Activated CD8-positive, alpha-beta memory T cell treated with anti-CD3 and anti-CD28 coated beads for 1 hour (primary cell): ENCODE measurements at places on chromosomes 1 and 21.

GRCh38 chr1:233242827-233243483, 52.6 kb downstream of the PCNX2 start:
- DNase-seq, result no peak

GRCh38 chr1:200473698-200474371, 64.0 kb upstream of the ZNF281 start:
- no peak for DNase-seq

- DNase-seq, result no peak
Observed at GRCh38 chr1:52963101-52963500, 36.0 kb downstream of the SCP2 start.

DNA sequence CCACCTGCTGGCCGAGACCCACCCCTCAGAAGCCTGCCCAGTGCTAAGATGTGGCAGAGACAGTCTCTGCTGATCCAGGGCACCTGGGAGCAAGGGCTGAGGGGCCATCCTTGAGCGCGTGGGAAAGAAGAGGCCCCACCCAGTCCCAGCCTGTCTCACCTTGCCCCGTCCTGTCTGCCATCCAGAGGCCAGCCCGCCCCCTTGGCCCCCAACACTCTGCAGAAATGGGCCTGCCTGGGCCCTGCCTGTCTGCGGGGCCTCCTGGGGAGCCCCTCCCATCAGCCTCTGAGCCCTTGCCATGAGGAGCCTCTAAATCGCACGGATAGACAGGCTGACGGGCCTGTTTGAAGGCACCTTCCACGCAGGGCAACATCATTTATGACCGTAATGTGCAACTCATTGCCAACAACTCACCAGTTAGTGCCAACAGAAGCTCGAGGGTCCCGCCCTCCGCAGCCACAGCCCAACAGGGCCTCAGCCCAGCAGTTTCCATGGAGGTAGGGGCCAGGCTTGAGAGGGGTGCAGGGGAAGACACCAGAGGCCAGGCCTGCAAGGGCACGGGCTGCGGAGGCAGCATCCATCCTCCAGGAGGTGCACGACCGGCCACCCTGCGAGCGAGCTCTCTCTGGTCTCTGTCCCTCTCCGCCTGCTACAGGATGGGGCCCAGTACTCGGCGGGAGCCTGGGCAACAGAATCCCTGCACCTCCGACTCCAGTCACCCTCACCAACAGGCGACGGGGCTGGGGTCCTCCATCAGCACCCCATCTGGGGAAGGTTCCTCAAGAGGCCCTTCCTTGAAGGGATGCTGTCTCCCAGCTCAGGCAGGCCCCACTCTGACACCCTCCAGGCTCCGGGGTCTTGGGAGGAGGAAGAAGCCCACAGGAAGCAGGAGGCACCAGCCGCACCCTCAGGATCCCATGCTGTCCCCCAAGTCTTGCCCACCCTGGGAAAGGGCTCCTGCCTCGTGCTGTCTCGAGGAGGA, 78.0 kb downstream of the MEGF6 start:
- no peak for DNase-seq

- DNase-seq, result no peak
Observed at GRCh38 chr1:175376194-175376593, 183.6 kb upstream of the KIAA0040 start.

DNA sequence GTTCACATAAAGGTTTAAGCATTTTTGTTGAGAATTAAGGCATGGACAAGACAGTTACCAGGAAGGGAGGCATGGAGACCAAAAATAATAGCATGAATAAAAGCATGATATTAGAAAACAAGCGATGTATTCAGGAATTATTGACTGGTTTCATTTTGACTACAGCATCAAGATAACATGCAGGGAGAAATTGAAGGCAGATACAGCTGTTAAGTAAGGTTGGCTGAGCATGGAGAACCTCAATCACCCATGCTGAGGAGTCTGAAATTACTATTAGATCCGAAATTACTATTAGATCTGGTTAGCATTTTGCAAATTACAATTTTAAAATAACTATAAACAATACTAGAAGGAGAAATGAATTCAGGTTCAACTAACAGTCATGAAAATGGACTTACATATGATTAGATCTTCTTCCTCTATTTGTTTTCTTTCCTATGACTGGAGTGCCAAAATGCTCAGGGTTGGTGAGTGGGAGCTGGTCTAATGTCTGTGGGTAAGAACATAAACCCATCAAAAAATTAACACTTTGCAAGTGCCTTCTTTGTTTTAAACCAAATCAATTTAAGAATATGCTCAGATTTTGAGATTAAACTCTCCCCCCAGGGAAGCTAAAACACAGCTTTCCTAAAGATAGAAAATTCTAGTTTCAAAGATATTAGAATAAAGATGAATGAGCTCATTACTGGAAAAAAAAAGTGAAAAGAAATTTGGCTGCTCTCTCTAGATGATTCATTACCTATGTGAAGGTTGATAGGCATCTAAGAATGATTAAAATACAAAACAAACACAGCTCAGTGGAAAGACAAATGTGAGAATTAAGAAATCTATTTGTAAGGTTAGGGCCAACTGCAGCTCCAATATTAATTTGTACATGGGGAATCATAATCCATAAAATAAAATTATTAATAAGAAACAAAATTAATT, 81.7 kb downstream of the ARID4B start:
- no peak for DNase-seq

DNA sequence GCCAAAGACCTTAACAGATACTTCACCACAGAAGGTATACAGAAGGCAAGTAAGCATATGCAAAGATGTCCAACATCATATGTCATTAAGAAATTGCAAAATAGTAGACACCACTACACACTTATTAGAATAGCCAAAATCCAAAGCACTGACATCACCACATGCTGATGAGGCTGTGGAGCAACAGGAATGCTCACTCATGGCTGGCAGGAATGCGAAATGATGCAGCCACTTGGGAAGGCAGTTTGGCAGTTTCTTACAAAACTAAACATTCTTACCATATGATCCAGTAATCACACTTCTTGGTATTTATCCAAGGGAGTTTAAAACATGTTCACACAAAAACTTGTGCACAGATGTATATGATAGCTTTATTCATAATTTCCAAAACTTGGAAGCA, 261.2 kb upstream of the AJAP1 start:
- DNase-seq, result no peak

GRCh38 chr21:38811257-38811656, 5.5 kb downstream of the ETS2 start:
- no peak for DNase-seq

GRCh38 chr1:54940042-54940441, 40.4 kb upstream of the TMEM61 start:
- DNase-seq, result no peak

DNA sequence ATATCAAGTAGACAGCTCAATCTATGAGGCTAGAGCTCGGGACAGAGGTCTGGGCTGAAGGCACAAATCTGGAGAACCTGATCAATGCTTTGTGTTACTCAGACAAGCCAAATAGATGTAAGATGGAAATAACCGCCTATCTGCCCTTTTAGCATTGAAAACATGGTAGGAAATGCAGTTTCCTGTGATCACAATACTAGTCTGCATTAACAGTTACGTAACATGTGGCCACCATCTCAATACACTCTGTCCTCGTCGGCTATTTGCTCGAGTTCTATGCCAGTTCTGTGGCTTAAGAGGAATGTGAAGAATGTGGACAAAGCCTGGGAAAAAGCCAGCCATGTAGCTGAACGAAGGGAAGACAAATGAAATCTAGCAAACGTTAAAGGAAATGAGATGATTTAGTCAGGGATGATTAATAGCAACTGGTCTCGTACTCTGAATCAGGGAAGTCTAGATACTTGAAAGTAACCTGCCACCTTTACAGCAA, 73.3 kb downstream of the HSF2BP start:
- DNase-seq, result no peak

GRCh38 chr1:41151846-41152245, 90.3 kb downstream of the SCMH1 start:
- no peak for DNase-seq

- no peak for DNase-seq
Observed at GRCh38 chr1:93239863-93240262, 59.3 kb downstream of the CCDC18 start.

DNA sequence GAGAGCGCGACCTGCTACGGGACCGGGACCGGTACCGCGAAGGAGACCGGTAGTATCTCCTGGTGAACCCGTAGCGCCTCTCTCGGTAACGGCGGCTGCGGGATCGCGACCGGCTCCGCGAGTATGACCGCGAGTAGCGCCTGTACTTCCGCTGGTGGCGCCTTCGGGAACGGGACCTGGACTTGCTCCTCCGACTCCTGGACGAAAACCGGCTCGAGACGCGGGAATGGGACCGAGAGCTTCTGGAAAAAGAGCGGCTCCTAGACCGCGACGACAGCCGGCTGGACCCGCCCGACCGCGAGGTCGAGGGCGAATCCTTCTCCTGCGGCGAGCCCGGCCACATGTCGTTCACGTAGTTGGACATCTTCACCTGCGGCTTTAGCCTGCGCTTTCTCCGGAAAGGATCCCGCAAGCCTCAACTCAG, 642 bp downstream of the RSRP1 start:
- no peak for DNase-seq

GRCh38 chr1:227728892-227729143, 6.3 kb downstream of the JMJD4 start:
- no peak for DNase-seq

DNA sequence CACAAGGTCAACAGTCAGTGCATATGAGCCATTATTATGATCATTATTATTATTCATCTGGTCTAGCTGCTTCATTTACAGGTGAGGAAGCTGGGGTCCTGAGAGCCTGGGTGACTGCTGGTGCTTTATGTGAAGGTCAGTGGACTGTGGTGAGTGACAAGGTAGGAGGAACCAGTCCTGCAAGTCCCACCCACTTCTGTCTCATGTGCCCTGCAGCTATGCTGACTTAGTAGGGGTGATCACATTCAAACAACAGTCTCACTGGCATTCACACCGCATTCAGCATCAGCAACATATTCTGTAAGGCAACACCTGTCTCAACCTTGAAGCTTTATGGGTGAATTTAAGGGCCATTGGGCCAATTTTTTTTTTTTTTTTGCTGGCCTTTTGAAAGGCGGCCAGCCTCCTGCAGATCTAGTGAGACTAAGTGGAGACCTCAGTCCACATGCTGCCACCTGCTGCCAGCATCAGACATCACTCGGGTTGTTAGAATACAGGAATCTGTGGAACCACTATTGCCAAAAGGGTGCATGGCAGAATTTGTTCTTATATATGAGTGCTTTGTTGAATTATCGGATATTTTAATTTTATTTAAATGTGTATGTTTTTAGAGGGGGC, 59.9 kb upstream of the CACNA1E start:
- DNase-seq, result no peak

- no peak for DNase-seq
Observed at GRCh38 chr1:175179837-175180590, 12.6 kb downstream of the KIAA0040 start.

- DNase-seq, result no peak
Observed at GRCh38 chr1:25899792-25900191, 6.4 kb downstream of the STMN1 start.

DNA sequence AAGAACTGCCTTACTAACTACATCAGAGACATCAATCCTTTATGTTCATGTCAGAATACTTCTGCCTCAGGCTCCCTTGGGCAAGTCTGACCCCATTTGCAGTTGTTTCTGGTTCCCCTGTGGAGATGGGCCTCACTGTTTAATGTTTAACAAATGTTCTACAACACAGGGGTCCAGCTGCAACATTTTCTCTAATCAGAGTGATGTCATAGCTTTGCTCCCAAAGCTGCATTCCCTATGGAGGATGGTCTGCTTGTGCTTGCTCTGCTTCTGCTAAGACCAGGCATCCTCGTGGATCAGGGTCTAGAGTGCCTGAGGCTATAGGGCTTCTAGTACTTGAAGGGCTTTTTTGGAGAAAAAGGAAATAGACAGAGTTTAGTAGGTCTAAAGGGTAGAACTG, 1071.2 kb downstream of the TTLL7 start:
- no peak for DNase-seq

- DNase-seq, result no peak
Observed at GRCh38 chr21:39661121-39661520, 48.4 kb downstream of the B3GALT5 start.

DNA sequence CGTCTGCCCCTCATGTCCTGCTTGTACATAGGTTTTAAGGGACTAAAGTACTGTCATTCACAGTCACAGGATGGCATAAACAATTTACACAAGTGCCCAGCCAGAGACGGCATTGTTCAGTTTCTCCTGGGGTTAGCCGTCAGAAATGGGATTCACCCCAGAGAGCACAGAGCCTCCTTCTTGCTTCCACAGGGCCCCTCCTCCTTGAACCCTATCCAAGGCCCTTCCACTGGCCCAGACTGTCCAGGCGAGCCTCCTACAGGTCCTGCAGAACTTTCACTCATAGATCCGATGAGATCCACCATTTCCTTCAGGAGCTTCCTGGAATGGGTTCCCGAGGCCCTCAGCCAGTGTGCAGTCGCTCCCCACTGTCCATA, 10.0 kb downstream of the AVPR1B start:
- DNase-seq, result no peak

GRCh38 chr1:211092955-211093354, 41.0 kb downstream of the KCNH1 start:
- no peak for DNase-seq

- no peak for DNase-seq
Observed at GRCh38 chr1:175331891-175332290, 139.3 kb upstream of the KIAA0040 start.

GRCh38 chr1:94246692-94247137, 9.3 kb upstream of the ARHGAP29 start:
- no peak for DNase-seq

DNA sequence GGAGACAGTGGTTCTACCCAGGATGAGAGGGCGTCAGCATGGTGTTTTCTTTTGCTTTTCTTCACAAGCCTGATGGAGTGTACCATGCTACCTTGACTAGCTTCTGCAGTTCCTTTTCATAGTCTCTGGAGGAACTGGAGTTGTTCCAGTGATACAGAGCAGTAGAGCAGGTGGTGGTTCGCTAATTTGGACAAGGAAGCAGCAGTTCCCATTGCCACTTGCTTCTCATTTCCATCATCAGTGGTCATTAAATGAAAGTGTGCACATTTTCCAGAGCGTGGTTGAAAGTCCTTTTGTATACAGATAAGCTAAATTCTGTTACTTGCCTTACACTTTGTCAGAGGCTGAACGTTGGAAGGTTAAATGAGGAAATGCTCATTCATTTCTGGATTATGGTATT, 182.3 kb downstream of the C1orf21 start:
- no peak for DNase-seq
